Mesothelial cell of epicardium (in vitro differentiated cells): ENCODE measurements at places on chromosomes 11 and 22. TPM values are rescaled to one million over a fixed set of nuclear protein-coding genes. Genes with fewer than 3 reads are reported as not detected.

The ELF5 gene
- total RNA-seq, result 2.1 to 2.4 TPM (median 2.2 TPM) in 3 replicates

The TMPRSS6 gene
- total RNA-seq, result 0.18 to 0.47 TPM in 2 of 3 replicates, not detected in the other

The SAA2 gene
- total RNA-seq, result not detected in 3 replicates

The LUZP2 gene
- total RNA-seq, result 4.1 to 4.5 TPM (median 4.3 TPM) in 3 replicates
